Lower lobe of right lung (tissue), 2 donors: ENCODE measurements at places on chromosomes 4 and X.

DNA sequence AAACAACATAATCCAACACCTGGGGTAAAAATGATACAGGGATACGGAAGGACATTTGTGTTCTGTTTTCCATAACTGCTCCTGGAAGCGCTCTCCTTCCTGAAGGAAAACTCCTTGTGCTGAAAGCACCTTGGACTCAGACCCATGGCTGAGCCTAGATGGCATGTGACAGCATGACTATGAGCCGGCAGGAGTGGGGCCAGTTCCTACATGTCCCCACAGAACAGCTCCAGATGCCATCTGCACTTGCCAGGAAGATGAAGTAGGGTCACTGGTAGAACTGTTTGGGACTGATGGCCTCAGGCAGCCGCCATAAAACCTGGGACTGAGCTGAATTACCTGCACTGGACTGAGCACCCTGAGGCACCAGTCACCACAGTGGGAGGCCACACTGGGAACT is 56.0 kb upstream of the BCLAF3 start:
- DNase-seq = no peak
- no peaks in the 10 kb centered on the region for H3K4me1 ChIP-seq
- H3K4me3 ChIP-seq = no peak overlapping the region
- no peak overlapping the region for H3K27ac ChIP-seq

DNA sequence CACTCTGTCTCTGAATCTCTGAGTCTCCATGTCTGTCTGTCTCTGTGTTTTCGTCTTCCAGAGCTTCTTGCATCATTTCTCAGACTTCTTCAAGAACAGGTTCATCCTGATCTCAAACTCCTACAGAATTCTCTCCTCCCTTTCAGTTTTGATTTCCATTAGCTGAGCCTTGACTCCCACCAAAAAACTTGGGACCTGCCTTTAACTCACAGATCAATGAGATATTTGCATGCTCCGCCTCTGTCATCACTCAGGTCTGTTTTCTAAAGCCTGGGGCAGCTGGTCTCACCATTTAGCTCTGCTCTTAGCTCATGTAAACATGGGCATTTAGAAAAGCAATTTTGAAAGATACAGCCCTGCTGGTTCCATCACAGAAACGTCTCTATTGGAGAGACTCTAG is 8.6 kb downstream of the DAPP1 start:
- no peak overlapping the region for H3K27ac ChIP-seq
- peaks cover 9% of the 10 kb centered on the region for H3K4me1 ChIP-seq
- no peaks in the 10 kb centered on the region for H3K36me3 ChIP-seq
- no peaks in the 10 kb centered on the region for H3K27me3 ChIP-seq
- DNase-seq = no peak

- H3K4me3 ChIP-seq = peak within 1 kb of the TSS; percentile 23
- no peaks in the 10 kb centered on the region for H3K4me1 ChIP-seq
- no peak for DNase-seq
- H3K27me3 ChIP-seq = peaks cover 15% of the 10 kb centered on the region
Measured at GRCh38 chr4:21948347-21949072, at the start of gene KCNIP4. Gene KCNIP4, minus strand, starts transcription at chr4:21948772.

DNA sequence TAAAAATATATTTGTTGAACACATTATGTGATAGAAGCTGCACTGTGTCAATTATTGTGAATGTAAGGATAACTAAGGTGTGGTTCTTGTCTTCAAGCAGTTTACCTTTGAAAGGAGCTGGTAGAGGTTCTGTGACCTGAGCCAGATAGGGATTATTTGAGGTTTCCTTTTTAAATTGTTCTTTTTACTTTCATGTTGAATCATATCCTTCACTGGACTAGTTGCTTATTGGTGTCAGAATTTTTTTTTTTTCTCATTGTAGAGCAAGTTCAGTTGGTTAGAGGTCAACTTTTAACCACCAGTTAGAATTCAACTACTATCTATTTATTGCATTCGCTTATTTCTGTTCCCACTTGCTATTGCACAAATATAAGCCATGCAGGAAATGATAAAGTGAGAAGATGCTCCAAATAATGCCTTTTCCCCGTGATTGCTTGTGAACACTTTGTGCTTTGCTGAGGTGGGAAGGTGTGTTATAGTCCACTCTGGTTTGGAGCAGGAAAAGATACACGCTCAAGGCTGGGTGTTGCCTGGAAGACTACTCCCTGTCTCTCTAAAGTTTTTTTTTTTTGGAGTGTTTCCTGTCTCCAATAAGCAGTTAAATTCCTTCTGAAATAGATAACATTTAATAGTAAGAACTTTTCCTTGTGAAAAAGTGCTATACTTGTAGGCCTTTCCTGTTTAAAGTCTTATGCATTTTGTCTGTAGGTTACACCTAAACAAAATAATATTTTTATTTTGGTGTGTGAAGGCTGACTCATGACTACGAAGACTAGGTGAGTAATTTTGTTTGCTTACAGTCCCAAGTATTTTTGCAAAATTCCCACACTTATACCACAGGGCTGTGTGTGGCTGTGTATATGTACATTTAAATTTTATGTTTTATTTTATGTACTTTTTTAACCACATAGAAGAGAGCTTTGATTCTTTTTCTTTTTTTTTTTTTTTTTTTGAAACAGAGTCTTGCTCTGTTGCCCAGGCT is 83.8 kb upstream of the LCORL start:
- H3K4me3 ChIP-seq = no peak overlapping the region
- no peaks in the 10 kb centered on the region for H3K36me3 ChIP-seq
- no peaks in the 10 kb centered on the region for H3K4me1 ChIP-seq
- H3K27ac ChIP-seq = no peak overlapping the region
- no peaks in the 10 kb centered on the region for H3K27me3 ChIP-seq
- no peak for DNase-seq

DNA sequence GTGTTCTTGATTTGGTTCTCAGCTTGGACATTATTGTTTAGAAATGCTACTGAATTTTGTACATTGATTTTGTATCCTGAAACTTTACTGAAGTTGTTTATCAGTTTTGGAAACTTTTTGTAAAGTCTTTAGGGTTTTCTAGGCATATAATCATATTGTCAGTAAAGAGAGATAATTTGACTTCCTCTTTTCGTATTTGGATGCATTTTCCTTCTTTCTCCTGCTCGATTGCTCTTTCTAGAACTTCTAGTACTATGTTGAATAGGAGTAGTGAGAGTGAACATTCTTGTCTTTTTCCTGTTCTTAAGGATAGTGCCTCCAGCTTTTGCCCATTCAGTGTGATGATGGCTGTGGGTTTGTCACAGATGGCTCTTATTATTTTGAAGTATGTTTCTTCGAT is 24.1 kb downstream of the TMPRSS11A start:
- no peaks in the 10 kb centered on the region for H3K4me1 ChIP-seq
- no peak overlapping the region for H3K4me3 ChIP-seq
- DNase-seq = no peak
- no peaks in the 10 kb centered on the region for H3K36me3 ChIP-seq
- H3K27ac ChIP-seq = no peak overlapping the region

DNA sequence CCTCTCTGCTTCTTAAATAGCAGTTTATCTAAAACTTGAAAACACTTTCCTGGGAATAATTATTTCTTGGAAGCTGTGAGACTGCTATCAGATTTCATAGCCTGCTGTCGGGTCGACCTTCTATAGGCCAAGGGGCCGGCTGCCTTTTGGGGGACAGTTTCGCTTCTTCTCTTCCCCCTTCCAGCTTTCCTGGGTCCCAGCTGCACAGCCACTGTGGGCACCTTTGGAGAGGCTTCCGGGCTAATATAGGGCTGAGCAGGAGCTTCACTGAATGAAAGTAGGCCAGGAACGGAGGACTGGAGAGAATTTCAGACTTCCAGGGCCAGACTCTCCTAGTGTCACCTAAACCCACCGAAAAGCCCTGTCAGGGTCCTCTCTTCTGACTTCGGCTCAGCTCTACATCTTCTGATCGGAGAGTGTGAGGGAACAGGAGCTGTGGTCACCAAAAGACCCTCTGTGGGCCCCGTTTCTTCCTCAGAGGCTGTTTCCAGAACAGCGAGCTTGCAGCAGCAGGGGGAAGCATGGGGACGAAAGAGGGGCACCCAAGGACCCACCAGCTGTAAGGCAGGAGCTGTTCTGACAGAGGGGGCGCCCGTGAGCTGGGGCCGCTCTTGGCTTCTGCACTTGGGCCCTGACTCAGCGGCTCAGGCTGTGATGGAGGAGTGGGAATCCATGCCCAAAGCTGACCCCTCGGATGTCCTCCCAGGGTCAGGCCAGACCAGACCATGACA is 620.6 kb downstream of the BCOR start:
- no peaks in the 10 kb centered on the region for H3K36me3 ChIP-seq
- DNase-seq = no peak
- no peaks in the 10 kb centered on the region for H3K27me3 ChIP-seq
- no peak overlapping the region for H3K27ac ChIP-seq
- no peak overlapping the region for H3K4me3 ChIP-seq

- peak; percentile 59 for DNase-seq
- no peaks in the 10 kb centered on the region for H3K4me1 ChIP-seq
- no peaks in the 10 kb centered on the region for H3K27me3 ChIP-seq
- no peak overlapping the region for H3K27ac ChIP-seq
- H3K4me3 ChIP-seq = no peak overlapping the region
Measured at GRCh38 chr4:15920723-15921591, 17.6 kb downstream of the FGFBP1 start.

- H3K4me1 ChIP-seq = no peaks in the 10 kb centered on the region
- no peak overlapping the region for H3K4me3 ChIP-seq
- DNase-seq = no peak
- no peaks in the 10 kb centered on the region for H3K27me3 ChIP-seq
- peaks cover 78% of the 10 kb centered on the region for H3K36me3 ChIP-seq
Measured at GRCh38 chr4:4420421-4420820, 33.5 kb downstream of the NSG1 start.

- H3K36me3 ChIP-seq = no peaks in the 10 kb centered on the region
- no peak overlapping the region for H3K4me3 ChIP-seq
- H3K27ac ChIP-seq = no peak overlapping the region
- no peaks in the 10 kb centered on the region for H3K4me1 ChIP-seq
Measured at GRCh38 chrX:36035550-36035949, 116.0 kb downstream of the CFAP47 start.

GRCh38 chr4:31307029-31307428 is 586.9 kb downstream of the PCDH7 start:
- H3K36me3 ChIP-seq = no peaks in the 10 kb centered on the region
- H3K27me3 ChIP-seq = no peaks in the 10 kb centered on the region
- H3K4me3 ChIP-seq = no peak overlapping the region
- H3K4me1 ChIP-seq = no peaks in the 10 kb centered on the region

DNA sequence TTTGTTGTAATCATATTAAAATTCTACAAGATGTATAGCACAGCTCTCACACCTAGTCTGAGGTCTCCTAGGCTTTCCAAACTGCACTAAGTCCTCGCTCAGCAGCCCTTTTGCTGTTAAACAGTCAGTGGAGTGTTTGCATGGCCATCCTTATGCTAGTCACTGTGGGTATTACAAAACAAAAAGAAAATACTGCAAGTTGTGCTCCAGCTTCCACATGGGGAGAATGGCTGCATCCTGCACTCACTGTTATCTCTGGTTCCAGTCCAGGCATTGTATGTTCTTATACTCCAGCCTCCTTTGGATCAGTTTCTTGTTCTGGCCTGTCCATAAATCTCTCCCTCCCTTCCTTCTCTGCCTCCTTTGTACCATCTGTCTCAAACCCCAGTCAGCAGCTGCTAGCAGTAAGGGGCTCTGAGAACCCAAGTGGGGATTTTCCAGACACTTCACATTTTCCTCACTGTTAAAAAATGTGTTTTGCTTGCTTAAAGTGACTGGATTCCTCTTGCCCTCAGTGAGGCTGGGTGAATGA is 38.5 kb upstream of the BMP15 start:
- H3K27ac ChIP-seq = no peak overlapping the region
- no peak overlapping the region for H3K4me3 ChIP-seq
- no peak for DNase-seq
- no peaks in the 10 kb centered on the region for H3K36me3 ChIP-seq
